DMS 273 treated with DMSO at 0.1 percent for 48 hours (cell line): ENCODE measurements at places on chromosomes 1 and 21.

- no peak for DNase-seq
Measured at GRCh38 chr1:186617926-186618325, 62.3 kb downstream of the PTGS2 start.

DNA sequence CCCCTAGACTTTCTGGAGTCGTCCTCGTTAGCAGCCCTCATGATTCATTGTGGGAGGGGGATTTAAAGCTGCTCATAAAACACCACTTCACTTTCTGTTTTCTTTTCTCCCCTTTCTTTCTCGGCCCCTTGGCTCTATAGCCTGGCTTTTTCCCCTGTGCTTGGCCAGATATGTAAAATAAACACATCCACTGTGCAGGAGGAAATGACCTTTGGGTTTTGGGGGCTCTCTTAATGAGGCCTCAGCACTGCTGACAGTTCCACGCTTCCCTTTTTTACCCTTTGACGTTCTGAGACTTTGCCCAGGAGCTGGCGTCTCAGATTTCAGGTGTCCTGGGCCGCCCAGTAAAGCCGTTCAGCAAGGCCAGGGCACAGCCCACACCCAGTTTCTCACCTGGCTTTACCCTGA lies 65.7 kb downstream of the RUNX3 start:
- DNase-seq: no peak

DNA sequence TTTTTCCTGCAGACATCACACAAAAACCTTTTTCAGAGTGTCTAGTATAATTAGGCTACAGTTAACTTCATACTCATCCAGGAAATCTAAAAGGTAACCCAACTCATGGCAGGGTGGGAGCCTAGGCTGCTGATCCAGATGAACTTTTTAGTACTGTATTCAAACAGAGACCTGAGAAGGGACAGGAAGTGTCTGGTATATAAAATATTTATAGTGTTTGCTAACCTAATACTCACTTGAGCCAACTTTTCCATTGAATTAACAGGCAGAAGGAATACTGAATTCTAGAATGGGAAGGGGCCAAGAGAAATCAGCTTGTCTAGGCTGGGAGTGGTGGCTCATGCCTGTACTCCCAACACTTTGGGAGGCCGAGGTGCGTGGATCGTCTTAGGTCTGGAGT lies 22.2 kb upstream of the NKAIN1 start:
- no peak for DNase-seq

DNA sequence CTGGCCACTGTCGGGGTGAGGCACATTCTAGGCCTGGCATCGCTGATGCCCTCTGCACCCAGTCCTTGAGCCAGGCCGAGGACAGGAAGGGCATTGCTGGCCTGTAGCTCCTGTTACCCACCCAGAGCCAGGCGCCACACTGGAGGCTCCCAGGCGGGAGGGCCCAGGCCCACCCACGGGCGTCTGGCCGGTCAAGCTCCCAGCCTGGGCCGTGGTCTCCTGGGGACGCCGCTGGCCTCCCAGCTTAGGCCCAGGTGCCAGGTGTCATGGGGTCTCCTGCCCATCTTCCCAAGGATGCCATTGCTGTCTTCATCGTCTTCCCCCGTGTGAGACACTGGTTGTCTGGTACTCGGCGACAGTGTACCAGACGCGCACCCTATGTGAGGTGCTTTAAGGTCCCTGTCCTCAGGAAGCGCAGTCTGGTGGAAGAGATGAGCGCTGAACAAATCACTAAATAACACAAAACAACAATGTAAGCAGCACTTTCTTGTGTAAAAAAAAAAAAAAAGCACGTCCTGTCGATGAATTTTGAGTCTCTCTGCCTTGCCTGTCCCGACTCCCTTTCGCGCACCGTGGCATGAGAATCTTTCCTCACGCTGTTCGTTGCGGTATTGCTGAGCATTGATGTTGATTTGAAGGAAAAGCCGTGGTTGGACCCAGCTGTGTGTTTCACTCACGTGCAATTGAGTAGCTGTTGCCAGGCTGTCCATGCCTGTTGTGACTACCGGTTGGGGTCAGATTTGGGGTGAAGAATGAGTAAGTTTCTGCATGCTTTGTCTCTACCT lies 27.0 kb upstream of the TRAPPC10 start:
- DNase-seq: no peak

DNA sequence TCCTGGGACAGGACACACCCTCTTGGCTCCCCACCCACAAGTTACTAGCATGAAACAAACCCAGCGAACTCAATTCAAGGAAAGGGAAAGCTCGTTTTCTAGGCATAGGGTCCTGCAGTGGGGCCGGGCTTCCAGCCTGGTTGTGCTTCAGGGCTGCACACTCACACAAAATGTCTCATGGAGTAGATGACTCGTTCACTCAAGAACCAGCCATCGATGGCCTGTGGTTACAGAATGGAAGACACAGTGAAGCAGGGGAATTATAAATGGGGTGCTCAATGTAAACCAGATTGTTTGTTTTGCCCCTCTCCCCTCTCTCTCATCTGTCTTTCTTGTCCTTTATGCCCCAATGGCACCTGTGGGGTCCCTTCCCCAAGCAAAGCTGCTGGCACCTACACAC lies 56.0 kb upstream of the COX20 start:
- no peak for DNase-seq

- no peak for DNase-seq
Measured at GRCh38 chr1:97505816-97506215, 415.0 kb downstream of the DPYD start.

DNA sequence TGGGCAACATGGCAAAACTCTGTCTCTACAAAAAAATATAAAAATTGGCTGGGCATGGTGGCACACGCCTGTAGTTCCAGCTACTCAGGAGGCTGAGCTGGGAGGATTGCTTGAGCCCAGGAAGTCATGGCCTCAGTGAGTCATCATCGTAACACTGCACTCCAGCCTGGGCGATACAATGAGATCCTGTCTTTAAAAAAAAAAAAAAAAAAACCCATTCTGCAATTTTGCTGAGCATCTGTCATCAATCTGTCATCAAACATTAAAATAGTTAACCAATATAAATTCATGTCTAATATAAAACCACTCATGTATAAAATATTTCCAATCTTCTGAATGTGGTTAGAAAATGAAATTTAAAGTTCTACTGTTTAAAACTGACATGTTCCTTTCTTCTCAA lies 56.9 kb downstream of the LPAR3 start:
- no peak for DNase-seq

GRCh38 chr1:164689672-164690511 lies 130.9 kb downstream of the PBX1 start:
- peak; percentile 91 for DNase-seq

DNA sequence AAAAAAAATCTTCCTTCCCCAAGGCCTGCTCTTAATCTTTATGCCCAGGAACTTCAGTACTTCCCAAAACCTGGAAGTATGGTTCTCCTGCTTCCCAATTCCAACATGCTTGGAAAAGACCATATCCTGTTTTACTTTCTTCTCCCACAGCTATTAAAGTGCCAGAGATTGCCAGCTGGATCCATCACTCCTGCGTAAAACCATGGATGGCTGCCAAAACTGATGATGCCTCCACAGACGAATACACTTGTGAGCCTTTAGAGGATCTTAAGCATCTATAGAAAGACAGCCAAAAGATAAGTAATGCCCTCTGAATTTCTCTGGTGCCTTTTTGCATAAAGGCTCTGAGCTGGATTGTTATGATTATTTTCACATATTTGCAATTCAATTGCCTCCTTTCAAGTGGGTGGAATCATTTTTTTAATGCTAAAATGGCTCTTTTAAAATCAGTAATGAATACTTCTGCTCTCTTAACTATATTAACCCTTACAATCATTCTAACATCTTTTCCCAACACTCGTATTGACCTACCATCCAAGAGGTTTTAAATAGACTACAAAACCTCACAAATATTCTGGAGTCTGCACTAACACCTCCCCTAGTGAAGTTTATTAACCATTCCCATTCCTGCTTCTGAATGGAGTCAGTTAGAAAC lies 1807.8 kb downstream of the BRINP3 start:
- peak; percentile 50 for DNase-seq

DNA sequence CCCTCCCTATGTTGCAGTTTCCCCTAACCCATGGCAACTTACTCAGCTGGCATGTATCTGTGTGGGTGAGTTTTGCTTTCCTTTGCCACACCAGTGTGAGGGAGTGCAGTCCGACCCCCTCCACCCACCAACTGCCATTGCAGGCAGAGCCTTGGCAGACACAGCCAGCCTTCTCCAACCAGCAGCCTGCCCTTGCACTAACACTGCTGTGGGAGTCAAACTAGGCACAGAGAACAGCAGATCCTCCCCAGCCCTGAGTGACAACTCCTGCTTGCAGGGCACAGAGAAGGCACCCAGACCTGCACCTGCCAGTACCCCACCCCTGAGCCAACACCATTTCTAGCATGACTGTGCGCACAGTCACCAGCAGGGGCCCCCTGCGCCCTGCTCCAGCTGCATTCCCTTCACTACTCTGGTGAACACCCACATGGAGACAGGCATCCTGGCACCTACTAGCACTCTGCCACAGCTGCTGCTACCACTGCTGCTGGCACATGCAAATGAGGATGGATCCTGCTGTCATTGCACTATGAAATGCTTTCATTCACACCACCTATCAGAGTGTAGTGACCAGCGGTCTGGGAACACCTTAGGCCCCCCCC lies 98.4 kb downstream of the MAGI3 start:
- DNase-seq: no peak

- no peak for DNase-seq
Measured at GRCh38 chr1:99146129-99146848, 118.0 kb upstream of the PLPPR4 start.

DNA sequence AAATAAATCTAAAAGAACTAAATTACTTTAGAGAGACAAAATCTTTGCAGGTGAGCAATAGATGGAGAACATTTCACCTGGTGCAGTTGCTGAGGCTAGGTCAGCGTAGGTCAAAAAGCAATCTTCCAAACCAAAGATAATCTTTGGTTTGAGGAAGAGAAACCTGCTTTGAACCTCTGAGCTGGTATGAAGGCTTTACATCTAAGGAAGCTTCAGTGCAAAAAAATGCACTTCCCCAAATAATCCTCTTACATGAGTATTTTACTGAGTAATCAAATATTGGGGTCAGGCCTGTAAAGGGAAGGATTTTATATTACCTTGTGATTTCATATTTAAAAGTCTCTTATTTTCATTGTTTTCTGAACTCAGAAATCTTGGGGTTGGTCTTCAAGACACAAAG lies 223.6 kb downstream of the SRGAP2C start:
- no peak for DNase-seq

- no peak for DNase-seq
Measured at GRCh38 chr1:30342535-30343141, 380.7 kb downstream of the MATN1 start.

DNA sequence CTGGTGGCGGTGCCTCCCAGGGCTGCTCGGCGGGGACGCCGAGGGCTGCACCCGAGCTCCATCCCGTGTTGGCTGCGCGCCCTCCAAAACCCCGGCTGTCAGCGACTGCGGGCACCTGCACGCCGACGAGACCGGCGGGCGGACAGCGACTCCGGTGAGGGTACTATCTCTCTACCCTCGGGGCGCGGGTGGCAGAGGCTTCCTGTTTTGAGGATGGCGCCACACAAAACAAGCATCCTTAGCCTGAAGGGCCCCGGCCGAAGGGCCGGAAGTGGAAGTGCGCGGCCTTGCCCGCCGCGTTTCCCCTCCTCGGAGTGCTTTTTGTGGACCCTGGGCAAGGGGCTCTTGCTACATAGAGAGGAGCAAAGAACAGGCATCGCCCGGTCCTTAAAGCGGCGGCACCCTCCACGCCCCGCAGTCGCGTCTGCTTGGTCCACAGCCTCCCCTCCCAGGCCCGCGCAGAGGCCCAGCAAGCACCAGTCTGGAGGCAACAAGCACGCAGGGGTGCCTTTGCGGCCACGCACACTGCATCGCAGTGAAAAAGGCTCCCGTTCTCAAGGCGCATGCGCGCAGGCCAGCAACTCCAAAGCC lies 561 bp upstream of the COQ8A start:
- DNase-seq: peak; percentile 68

DNA sequence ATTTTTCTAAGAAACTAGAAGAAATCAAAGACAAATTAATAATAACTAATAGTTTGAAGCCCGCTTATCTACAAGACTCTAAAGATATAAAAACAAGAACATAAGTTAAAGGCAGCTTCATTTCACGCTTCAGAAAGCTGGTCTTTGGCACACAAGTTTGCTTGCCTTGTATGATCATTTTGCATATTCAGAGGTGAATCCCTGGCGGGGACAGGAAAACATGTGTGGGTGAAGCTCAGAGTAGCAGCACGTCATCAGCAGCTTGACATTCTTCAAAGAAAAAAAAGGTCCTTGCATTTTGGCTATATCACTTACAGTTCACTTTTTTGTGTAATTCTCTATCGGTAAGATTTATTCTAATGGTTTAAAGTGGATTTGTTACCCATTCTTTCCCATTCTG lies 1911.8 kb downstream of the MRPL39 start:
- no peak for DNase-seq

- no peak for DNase-seq
Measured at GRCh38 chr1:179126338-179127060, 44.6 kb downstream of the TOR3A start.

GRCh38 chr1:46334030-46334384 lies 6.6 kb upstream of the NSUN4 start:
- DNase-seq: no peak

GRCh38 chr1:8525558-8526275 lies 207.8 kb downstream of the SLC45A1 start:
- peak; percentile 61 for DNase-seq

- DNase-seq: no peak
Measured at GRCh38 chr21:43590194-43590593, 69.1 kb downstream of the HSF2BP start.

GRCh38 chr1:65440915-65441314 lies 20.4 kb downstream of the LEPR start:
- no peak for DNase-seq

GRCh38 chr1:46535063-46535462 lies 16.4 kb downstream of the KNCN start:
- no peak for DNase-seq

- no peak for DNase-seq
Measured at GRCh38 chr21:34642211-34643075, 26.4 kb upstream of the CLIC6 start.

GRCh38 chr21:28235169-28235895 lies 757.3 kb downstream of the LTN1 start:
- no peak for DNase-seq

DNA sequence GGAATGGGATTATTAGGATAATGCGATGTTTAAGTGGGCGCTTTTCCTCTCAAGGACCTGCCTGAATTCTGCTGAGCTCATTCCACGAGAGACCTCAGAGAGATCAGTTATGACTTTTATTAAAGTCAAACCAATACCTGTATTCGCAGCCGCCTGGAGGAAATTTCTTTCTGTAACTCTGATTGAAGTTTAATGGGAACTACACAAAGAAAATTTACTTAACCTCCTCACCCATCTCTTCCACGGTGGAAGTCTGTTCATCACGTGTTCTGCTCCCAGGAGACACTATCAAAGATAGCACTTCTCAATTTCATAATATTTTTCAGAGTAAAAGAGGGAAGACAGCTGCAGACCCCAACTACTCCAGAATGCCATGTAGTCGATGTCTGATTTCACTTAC lies 334.7 kb upstream of the POU3F1 start:
- no peak for DNase-seq

- no peak for DNase-seq
Measured at GRCh38 chr1:43277116-43277876, 7.5 kb downstream of the TMEM125 start.
